ENCODE measurements at places on chromosomes 5 and 9. TPM values are rescaled to one million over a fixed set of nuclear protein-coding genes. Genes with fewer than 3 reads are reported as not detected.

The ADAMTS13 gene
- 6.0 TPM for total RNA-seq

GRCh38 chr9:134972140-134972539 lies 54.4 kb upstream of the FCN1 start:
- DNase-seq = no peak

The IFNK gene
- not detected for total RNA-seq

The BAAT gene
- 0.16 TPM for total RNA-seq

DNA sequence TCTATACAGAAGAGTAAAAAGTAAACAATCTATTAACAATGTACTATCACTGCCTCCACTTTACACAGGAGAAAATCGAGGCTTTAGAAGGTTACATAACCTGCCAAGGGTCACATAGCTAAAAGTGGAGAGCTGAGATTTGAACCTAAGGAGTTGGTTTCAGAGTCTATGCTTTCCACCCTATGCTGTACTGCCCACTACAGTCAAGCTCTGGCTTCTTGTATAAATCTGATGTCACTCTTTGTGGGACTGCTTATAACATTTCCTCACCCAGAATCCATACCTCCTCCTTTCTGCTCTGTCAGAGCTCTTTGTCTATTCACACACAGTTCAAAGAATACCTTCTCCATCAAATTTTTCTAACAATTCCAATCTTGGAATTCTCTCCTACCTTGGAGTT lies 503.1 kb downstream of the RAB3C start:
- DNase-seq = no peak

DNA sequence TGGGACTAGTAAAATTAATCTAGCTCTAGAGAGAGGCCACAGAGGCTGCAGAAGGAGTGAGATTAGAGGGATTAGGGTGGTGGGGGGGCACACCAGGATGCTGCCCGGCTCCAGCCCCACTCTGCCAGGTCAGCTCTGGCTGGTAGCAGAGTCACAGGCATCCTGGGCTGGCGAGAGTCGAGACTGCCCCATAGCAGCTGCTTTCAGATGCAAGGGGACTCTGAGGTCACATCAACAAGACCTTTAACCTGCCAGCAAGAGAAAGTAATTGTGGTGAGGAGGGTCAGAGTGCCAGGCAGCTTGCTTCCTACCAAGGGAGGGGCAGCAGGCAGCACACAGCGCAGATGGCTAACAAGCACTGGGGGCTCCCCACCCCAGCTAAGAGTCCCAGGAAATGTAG lies 7.5 kb downstream of the EPB41L4B start:
- DNase-seq = no peak

All from neural crest cell (in vitro differentiated cells).